GM12891 (cell line): ENCODE measurements at places on chromosomes 1 and 21.

GRCh38 chr1:14698314-14698713 lies 99.8 kb downstream of the KAZN start:
- no peak for DNase-seq

GRCh38 chr21:42421018-42421793 lies 17.5 kb downstream of the UBASH3A start:
- DNase-seq, result no peak

DNA sequence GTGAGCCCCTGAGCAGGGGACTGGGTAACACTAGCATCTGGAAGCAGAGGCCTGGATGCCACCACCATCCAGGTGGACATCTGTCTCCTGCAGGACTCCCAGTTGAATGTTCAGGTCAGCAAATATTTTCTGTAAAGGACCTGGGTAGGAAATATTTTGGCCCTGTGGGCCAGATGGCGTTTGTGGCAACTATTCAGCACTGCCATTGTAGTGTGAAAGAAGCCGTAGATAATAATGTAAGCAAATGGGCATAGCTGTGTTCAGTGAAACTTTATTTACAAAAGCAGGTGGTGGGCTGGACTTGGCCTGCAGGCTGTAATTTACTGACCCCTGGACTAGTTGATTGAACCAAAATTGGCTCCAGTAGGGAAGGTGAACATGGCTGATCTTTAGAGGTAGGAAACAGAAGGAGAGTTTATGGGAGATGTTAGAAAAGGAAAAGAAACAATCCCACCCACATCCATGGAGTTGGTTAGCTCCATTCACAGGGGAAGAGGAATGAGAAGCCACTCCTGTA lies 20.0 kb upstream of the CD101 start:
- DNase-seq, result no peak

DNA sequence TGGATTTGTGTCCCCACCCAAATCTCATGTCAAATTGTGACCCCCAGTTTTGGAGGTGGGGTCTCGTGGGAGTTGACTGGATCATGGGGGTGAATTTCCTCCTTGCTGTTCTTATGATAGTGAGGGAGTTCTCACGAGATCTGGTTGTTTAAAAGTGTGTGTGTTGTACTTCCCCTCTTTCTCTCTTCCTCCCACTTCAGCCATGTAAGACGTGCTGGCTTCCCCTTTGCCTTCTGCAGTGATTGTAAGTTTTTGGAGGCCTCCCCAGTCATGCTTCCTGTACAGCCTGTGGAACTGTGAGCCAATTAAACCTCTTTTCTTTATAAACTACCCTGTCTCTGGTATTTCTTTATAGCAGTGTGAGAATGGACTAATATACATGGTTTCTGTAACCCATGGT lies 64.6 kb downstream of the RHOU start:
- no peak for DNase-seq

DNA sequence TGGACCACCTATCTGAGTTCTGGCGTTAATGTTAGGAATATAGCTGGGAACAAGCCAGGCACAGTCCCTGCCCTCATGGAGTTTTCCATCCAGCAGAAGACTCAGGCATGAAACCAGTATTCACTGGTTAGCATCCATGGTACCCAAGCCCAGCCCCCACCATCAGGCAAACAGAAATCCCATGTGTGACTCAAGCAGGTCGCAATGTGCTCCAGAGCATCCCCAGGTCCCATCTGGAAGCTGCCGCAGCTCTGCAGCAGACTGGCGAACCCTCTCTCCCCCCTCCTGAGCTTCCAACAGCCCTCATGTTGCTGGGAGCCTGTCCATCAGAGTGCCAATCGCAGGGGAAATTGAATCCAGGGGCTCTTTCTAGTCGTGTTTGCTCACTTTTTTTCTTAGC lies 174.2 kb downstream of the RRAGC start:
- DNase-seq, result no peak

- DNase-seq, result no peak
Observed at GRCh38 chr1:25978403-25978802, 19.5 kb downstream of the PAFAH2 start.

DNA sequence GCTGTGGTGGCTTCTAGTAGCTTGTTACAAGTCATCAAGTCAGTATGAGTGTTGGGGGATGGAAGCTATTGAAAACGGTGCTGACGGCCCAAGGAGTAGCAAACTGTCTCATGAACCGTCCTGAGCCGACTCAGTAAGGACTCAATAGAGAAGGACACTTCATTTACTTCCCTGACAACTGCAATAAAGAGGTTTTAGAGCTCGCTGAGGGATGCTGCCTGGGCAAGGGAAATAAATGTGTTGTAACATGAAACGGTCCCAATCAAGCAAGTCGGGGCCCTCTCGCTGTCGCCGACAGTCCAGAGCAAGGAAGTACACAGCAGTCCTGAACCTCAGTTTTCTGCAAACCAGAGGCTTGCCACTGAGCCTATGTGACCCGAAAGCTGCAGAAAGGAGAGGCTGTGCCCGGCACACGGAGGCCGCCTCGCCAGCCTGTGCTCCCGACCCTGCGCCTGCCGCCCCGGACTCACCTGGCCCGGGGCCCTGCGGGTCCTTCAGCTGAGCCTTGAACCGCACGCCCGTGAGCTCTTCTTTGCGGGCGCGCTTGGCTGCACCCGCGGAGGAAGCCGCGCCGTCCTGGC lies 423 bp downstream of the URB1 start:
- no peak for DNase-seq

GRCh38 chr1:152565115-152565514 lies 1.5 kb downstream of the LCE3E start:
- DNase-seq, result no peak

DNA sequence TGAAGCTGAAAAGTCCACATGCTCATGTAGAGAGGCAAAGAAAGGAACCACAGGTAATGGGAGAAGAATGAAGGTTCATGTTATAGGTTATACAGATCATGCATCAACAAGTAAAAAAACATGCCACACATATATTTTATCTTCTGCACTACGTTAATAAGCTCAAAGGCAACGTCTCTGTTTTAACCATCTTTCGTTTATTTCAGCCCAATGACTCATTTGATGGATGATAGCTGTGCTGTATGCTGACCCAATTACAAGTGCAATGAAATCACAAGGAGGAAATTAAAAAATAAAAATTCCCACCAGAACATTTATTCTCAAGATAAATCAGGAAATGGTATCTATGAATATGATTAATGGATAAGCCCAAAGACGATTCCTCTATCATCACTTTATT lies 24.6 kb downstream of the XCL1 start:
- no peak for DNase-seq

DNA sequence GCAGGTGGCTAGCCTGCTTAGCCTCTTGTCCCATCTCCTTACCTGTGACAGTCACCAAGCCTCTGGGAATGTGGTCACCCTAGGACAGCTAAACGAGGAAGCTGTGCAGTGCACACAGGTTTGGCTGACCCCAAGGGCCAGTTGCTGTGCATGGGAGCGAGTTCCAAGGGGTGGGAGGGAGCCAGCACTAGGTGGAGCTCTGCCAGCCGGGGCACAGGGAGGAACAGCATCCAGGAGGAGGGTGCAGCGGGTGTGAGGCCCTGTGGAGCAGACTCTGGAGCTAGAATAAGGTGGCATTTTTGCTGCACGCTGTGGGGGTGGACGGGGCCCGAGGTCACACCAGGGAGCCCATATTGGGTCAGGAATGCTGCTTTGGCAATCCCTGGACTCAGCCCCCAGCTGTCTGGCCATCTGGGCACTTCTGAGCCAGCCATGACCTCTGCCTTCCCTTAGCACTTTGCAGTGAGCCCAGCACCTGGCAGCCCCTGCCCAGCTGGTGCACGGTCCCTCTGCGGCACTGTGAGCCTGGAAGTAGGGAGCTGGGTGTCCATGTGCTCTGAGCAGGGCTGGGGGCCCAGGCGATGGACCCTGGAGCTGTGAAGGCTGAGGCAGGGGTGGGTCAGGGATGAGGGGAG lies 8.7 kb downstream of the PDXK start:
- DNase-seq, result no peak

DNA sequence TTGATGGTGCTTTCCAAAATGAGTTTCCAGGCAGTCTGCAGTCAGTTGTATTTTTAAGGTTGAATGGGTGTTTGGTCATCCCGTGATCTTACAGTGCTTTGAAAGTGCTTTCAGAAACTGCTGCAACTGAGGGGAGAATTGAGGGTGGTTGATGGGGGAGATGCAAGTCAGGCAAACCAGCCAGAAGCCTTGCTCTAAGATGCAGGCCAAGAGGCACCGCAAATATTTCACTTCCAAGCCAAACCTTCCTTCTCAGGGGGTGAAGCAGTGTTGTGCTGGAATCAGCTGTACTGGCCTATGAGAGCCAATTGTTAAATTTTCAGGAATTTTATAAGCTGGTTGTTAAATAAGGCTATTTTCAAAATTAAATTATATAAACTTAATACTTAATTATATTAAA lies 151.6 kb downstream of the KCNJ6 start:
- no peak for DNase-seq

- no peak for DNase-seq
Observed at GRCh38 chr1:4654764-4655673, 610 bp downstream of the AJAP1 start.

- DNase-seq, result no peak
Observed at GRCh38 chr1:31238612-31238985, 1.1 kb downstream of the NKAIN1 start.

GRCh38 chr1:35454176-35454575 lies 103.0 kb downstream of the KIAA0319L start:
- DNase-seq, result no peak

DNA sequence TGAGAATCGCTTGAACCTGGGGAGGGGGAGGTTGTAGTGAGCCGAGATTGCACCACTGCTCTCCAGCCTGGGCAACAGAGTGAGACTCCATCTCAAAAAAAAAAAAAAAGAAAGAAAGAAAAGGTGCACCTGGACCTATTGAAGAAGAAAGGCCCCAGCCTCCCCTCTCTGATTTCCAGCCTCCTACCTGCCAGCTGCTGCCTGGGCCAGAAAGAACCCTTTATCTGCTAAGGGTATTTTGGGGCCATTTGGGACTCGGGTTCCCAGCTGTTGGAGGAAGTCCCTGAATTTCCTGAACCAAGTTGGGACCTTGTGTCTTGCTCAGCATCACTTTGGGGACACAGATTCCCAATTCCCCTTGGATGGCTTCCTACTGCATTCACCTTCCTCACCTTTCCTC lies 3.9 kb upstream of the TNFRSF8 start:
- no peak for DNase-seq

GRCh38 chr1:201614262-201615015 lies 75.5 kb downstream of the NAV1 start:
- no peak for DNase-seq

- DNase-seq, result no peak
Observed at GRCh38 chr1:203273869-203274602, 31.3 kb upstream of the BTG2 start.

- DNase-seq, result no peak
Observed at GRCh38 chr21:43703035-43703880, 15.7 kb upstream of the PDXK start.

DNA sequence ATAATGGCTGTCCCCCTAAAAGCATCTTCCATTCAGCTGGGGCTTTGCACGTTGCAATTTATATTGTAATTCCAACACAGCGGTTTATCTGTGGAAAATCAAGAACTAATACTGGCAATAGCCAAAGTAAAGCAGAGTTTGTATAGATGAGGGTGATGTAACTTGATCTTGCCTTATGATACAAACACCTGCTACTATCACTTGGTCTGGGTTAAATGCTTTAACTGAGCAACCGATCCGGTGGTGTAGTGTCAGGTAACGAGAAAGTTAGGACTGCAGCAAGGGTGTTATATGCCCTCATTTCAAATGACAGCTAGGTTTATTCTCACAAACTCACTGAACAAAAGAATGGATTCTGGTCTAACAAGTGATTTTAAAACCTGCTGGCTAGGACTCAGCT lies 47.3 kb upstream of the PLPPR4 start:
- no peak for DNase-seq

GRCh38 chr21:33557447-33557846 lies 14.6 kb downstream of the SON start:
- DNase-seq, result no peak

DNA sequence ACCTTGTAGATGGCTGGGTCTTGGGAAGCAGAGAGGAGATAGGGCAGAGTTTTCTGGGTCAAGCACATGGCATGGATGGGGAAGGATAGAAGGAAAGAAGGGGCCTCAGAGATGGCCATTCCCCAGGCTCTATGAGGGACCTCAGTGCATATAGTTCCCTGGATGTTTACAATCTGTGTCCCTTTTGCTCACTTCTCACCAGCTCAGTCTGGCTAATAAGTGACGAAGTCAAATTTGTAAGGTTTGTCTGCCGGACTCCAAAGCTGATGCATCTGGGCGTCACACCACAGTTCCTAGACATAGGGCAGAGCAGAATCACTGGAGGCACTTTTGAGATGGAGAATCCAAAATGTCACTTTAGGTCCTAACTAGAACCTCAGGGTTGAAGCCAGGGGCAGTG lies 416.4 kb upstream of the PROX1 start:
- no peak for DNase-seq

GRCh38 chr1:194268839-194269238 lies 1082.4 kb upstream of the B3GALT2 start:
- no peak for DNase-seq

DNA sequence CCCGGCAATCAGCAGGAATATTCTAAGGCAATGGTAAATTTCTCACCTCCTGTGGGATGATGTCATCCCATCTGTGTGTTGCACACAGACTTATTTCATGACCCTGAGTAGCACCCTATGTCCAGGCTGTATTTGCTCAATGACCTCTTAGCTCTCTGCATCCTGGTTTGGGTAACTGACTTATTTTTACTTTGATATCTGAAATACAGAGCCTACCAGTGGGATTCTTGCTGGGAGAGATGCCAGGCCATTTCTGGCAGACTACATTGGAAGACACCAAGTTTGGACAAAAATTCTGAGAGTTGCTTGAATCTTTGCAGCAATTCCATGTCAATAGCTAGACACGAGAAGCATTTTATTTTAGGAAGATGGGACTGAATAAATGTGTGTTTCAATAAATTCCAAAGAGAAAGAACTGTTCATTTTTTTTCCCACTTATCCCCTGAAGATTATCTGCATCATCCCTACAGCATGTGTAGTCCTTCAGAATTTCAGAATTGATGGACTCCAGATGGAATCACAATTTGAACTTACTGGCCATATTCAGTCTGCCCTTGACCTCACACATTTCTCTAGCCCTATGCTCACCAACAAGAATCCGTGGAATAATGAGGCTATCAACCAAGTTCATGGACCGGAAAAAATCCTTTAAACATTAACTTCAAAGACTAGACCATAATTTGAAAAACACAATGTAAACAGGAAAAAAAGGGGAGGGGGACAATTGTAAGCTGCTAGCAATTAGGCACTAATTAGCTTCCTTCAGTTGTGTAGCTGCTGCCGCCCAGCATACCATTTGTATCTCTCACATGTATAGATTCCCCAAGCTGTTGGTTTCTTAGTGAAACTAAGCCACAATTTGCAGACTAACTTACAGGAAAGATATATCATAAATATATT lies 226.5 kb downstream of the HMCN1 start:
- DNase-seq, result no peak

GRCh38 chr1:26109229-26110164 lies 2.1 kb upstream of the PDIK1L start:
- DNase-seq, result no peak

DNA sequence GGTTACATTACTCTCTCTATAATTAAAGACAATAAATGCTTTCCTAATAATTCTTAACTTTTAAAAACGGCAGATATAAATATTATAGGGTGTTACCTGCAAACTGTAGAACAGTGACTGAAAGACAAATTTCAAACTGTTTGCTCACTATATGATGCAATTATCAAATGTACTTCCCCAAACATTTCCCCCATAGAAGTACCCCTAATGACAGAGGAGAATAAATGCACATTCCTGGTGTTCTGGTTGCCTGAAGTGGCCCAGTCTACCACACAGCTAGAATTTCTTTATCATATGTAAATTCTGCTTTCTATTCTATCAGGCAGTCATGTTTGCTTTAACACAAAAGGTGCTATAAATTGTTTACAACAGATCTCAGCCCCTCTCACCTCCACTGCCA lies 70.4 kb downstream of the VAV3 start:
- DNase-seq, result no peak
